Keratinocyte (primary cell): ENCODE measurements at places on chromosomes 11 and 22.

GRCh38 chr11:47896199-47896598 lies 48.0 kb upstream of the NUP160 start:
- no peak for DNase-seq

GRCh38 chr11:129580278-129580677 lies 204.6 kb downstream of the BARX2 start:
- no peak for DNase-seq

DNA sequence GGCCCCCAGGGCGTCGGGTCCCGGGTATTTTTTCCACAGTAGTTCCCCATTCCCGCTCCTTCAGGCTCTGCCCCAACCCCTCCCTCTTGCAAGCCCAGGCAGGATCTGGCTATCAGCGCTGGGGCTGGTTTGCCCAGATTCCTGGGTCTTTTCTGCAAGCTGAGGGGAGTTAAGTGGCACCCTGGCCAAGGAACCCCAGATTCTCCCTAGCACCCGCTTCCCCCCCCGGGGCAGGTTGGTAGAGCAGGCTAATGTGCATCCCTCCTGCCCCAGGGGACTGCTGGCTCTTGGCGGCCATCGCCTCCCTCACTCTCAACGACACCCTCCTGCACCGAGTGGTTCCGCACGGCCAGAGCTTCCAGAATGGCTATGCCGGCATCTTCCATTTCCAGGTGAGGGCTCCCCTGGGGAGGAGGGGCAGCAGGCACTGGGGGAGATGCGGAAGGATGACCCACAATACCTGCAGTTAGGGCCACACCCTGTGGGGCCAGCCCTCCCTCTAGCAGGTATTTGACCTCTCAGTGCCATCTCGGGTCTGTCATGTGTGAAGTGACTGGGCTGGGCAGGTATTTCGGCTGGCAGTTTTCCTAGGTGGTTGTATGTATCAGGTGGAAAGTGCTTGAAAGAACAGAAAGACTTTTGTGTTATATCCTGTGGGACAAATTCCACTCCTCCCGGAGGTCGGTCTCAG lies 1.6 kb downstream of the CAPN1 start:
- peak; percentile 50 for DNase-seq

- DNase-seq = no peak
Observed at GRCh38 chr22:41555325-41555982, 5.4 kb upstream of the CSDC2 start.

GRCh38 chr11:56911312-56911711 lies 77.4 kb upstream of the OR5AK2 start:
- no peak for DNase-seq

DNA sequence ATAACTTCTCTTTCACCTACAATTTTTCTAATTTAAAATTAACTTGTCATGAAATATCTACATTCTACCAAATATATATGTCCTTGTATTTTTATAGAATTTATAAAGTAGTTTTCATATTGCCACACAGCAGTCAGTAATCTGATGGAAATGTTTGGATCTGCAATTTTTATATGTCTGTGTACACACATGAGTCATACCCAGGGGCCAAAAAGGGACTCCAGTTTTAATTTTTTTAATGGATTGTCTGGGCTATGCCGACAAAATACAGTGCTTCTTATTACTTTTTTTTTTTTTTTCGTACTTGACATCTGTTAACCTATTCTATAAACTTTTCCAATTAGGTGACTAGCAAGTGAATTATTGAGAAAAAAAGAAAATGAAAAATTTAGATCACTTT lies 6.3 kb downstream of the GUCY1A2 start:
- no peak for DNase-seq

DNA sequence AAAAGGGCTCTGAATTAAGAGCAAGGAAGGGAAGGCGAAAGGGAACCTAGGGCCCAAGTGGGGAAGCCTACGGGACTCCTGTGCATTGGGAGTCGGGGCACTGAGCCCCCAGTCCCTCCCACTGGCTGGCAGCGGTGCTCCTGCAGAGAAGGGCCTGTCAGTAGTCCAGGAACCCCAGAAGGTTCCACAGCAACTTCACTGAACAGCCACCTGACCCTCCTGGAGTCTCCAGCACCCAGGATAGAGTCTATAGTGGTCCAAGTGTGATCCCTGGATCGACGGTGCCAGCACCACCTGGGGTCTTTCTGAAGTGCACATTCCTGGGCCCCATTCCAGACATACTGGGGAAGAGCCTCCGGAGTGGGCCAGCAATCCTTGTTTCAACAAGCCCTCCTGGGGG lies 100.0 kb upstream of the B3GAT1 start:
- no peak for DNase-seq

GRCh38 chr11:109236188-109236587 lies 185.8 kb upstream of the C11orf87 start:
- no peak for DNase-seq

DNA sequence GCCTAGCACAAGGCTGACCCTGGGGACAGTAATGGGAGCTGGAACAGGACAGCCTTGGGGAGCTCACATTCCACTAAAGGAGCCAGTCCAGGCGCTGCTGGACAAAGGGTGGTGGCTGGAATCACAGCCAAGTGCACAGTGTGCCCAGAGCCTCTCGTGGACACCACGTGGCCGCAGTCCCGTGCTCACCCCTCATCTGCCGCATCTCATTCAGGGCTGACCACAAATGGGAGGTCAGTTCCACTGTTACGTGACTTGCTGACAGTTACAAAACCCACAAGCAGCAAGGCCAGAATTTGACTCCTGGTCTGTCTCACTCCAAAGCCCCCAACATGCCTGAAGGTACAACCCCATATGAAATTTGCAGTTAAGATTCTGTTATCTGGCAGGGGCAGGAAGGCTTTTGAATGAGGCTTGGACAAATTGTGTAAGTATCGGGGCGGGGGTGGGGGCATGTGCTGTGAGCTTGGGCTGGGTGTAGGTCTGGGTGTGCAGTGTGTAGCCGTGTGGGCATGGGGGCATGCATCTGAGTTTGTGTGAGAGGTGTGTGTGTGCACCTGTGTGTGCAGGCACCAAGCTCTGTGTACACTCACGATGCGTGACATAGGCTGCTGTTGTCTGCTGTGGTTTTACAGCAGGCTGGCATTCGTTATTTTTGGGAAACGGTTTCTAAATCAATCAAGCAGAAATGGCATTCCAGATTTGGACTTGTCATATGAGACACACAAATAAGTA lies 301.7 kb downstream of the BRD1 start:
- no peak for DNase-seq

- no peak for DNase-seq
Observed at GRCh38 chr11:119368121-119369034, 13.1 kb downstream of the USP2 start.

GRCh38 chr11:842370-843002 lies at the start of the genes POLR2L and TSPAN4:
Gene POLR2L (minus strand): TSS chr11:842529. CDS start chr11:842508, 21 bp downstream.
Gene TSPAN4 (plus strand): TSS chr11:842852. CDS start chr11:850305, 7,453 bp downstream.
- no peak for DNase-seq

DNA sequence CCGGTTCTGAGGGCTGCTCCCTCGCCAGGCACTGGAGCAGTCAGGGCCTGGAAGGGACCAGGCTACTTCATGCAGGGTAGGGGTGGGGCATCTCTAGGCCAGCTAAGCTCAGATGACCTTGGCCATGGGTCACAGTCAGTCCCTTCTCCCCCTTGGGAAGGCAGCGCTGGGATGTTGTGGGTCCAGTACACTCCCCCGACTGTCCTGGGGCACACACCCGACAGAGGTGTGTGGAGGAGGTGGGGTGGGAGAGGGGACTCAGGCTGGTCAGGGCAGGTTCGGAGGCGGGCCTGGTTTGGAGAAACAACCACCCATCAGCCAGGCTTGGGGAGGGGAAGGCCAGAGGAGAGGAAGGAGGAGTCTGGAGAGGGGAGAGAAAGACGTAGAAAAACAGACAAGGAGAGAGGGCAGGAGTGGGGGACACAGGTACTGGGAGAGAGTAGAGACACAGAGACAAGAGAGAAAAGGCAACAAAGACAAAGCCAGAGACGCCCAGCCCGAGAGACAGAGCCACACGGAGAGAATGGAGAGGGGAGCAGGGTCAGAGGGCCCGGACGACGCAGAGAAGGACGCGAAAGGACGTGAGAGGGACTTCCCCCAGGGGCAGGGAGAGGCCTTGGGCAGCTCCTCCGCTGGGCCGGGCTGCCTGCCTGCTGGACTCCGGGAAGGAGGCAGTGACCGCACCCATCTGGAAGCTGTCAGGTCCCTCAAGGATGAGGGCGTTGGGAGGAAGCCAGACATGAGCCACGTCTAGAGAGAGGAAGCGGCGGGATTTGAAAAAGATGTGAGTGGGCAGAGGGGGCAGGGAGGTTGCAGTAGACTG lies 30.6 kb upstream of the TSKU start:
- no peak for DNase-seq

- no peak for DNase-seq
Observed at GRCh38 chr22:25753252-25753651, 11.3 kb downstream of the MYO18B start.
